ENCODE measurements at places on chromosomes 3 and 15. TPM values are rescaled to one million over a fixed set of nuclear protein-coding genes. Genes with fewer than 3 reads are reported as not detected.

SEMA3G gene
- 0.11 TPM for total RNA-seq

CYP1A2 gene
- total RNA-seq = not detected

CHRFAM7A gene
- not detected for total RNA-seq

CLDN1 gene
- not detected for total RNA-seq

STAG1 gene
- 13.7 TPM for total RNA-seq

KBTBD12 gene
- total RNA-seq = not detected

SV2B gene
- total RNA-seq = 0.26 TPM

DNA sequence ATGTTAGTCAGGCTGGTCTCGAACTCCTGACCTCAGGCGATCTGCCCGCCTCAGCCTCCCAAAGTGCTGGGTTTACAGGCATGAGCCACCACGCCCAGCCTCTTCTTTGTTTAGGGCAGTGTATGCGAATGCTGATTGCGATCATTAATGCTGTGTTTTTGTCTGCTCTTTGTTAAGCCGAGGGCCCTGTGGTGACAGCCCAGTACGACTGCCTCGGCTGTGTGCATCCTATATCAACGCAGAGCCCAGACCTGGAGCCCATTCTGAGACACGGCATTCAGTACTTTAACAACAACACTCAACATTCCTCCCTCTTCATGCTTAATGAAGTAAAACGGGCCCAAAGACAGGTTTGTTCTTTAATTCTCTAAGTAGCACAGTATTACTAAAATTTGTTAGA is 7.8 kb downstream of the KNG1 start:
- no peak for DNase-seq

GRCh38 chr3:167394003-167394402 is 13.9 kb upstream of the ZBBX start:
- peak; percentile 54 for DNase-seq

- no peak for DNase-seq
These were observed 143.5 kb downstream of the NUP210 start for GRCh38 chr3:13276438-13277195.

GRCh38 chr3:188817935-188818269 is 353.9 kb upstream of the TPRG1 start:
- no peak for DNase-seq

GRCh38 chr3:71488391-71488809 is 95.1 kb downstream of the FOXP1 start:
- DNase-seq = no peak

GRCh38 chr3:117252208-117252607 is 542.6 kb downstream of the TUSC7 start:
- DNase-seq = no peak

GRCh38 chr15:44641651-44642050 is 21.8 kb downstream of the SPG11 start:
- DNase-seq = no peak

GRCh38 chr3:11733914-11734313 is 90.2 kb upstream of the VGLL4 start:
- no peak for DNase-seq

DNA sequence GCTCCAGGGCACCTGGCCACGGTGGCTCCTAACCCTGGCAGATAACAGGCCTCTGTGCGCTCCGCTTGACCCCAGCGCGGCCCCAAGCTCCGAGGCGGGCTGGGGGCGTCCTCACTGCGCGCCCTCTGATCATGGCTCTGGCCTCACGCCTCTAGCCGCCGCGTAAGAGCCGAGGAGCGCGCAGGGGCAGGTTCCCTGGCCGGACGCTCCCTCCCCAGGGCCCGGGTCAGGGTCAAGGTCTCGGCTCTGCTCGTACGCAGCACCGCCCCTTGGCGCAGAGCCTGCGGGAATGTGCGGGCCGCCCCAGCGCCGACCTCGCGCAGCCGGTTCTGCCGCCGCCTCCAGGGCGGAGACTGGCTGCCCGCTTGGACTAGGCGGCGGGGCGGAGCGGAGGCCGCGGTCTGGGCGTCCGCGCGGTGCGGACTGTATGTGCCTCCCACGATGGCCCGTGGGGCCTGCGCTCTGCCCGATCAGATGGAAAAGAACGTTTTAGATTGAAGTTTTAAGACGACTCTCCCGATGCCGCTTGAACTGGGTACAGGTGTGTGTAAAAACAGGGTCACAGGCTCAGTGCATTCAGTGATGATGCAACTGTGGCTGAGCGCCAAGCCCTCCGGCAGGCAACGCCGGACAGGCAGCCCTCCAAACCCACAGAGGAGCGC is 40.8 kb downstream of the CHST14 start:
- no peak for DNase-seq

DNA sequence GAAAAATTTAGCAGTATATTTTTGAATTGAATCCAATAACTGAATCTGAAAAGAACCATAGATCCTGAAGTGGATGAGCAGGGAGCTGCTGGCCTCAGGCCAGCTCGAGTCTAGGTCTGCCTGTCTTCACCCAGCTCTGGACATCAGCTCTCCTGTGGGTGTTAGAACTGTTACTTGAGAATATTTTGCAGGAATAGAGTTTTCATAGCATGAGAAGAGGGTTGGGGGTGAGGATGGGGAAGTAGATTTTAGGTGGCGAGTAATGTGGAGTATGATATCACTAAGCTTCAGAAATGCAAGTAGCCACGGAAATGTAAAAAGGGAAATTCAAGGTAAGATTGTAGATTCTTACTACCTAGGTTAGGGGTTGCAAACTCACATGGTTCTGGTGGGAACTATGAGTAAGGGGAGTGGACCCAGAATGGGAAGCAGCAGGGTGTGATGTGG is 6.2 kb downstream of the RAB8B start:
- no peak for DNase-seq

DNA sequence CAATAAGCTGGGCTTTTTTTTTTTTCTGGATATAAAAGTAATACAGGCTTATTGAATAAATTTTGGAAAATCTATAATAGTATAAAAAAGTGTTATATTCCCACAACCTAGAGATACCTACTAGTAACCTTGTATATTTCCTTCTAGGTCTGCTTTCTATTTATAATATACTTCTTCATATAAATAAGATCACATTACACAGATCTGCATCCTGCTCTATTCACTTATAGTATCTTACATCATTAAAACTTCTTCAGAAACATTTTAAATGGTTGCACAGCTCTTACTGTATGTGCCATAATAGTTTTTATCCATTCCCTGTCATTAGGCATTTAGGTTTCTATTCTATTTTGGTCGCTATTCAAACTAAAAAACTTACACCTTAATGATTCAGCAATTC is 87.0 kb upstream of the TTBK2 start:
- no peak for DNase-seq

DNA sequence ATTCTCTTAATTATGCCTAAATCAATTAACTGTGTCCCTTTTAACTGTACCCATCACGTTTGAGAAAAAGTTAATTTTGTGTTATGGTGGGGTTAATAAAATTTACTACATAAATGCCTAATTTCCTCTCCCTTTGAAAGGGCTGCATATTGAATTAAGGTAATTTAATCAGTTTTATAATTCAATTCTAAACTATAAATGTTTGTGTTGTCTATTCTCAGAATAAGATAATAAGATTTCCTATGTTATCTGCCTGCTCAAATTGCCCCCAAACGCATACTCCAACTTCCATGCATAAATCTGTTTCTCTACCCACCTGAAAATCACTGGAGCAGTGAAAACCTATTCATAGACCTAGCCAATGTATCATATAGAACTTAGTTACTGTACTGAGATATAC is 1716.1 kb downstream of the SI start:
- DNase-seq = no peak

DNA sequence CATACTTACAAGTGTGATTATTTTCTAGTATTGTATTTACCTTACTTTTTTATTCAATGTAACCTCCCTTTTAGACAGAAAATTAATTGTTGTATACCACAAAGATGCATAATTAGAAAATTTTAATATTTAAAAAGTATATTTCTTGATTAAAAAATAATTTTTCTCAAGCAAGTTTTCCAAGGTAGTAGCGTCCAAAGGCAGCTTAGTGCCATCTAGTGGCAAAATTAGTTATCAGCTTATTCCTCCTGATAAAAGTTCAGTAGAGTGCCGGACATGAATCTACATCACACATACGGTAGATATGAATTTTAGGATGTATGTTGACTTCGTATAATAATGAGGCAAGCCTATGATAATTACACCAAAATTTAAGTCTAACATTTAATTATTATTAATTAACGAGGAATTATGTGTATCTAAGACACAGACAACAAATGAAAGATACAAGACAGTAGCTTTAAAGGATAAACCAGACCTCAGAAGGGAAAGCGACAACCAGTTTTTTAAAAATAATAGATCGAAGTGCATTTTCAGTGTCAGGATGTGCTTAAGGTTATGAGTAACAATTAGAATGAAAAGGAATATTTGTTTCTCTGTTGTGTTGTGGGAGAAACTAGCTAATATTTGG is 405.9 kb downstream of the ROBO1 start:
- DNase-seq = peak; percentile 76

DNA sequence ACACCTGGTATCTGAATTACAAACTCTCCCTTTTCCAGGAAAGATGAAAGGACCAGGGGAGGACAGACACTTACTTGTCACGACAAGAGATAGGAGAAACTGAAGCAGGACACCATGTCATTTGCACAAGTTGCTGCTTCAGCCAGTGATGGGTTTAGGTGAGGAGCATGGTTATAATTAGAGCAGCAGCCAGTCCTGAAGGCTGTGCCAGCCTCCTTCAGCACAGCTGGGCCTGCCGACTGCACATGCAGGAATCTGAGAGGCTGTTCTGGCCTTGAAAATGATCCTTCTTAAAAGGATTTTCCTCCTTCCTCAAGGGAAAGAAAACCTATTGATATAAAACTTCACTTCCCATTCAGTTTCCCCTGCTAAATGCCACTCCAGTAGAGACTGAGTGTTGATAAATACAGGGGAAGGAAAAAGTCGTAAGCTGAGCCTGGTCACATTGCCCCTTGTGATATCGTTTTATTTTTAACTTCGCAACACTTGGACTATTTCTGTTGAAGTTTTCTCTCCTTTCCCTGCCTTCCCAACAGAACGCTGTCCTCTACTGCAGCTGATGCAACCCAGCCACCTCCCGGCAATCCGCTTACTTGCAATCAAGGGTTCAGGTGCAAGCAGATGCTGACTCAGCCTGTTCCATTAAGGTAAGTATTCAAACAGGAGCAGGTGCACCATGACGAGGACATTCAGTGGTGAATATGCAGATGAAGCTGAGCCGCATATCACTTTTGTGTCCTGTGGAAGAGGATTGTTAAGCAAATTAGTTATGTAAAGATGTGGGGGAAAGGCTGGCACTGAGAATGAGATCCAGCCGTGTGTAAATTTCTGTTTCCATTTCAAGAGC is at the start of gene FBXO40:
FBXO40 (plus strand) TSS at position 524 of the 847 bp plus-strand sequence. CDS start 27,197 bp downstream, outside the sequence.
- DNase-seq = peak; percentile 77

DNA sequence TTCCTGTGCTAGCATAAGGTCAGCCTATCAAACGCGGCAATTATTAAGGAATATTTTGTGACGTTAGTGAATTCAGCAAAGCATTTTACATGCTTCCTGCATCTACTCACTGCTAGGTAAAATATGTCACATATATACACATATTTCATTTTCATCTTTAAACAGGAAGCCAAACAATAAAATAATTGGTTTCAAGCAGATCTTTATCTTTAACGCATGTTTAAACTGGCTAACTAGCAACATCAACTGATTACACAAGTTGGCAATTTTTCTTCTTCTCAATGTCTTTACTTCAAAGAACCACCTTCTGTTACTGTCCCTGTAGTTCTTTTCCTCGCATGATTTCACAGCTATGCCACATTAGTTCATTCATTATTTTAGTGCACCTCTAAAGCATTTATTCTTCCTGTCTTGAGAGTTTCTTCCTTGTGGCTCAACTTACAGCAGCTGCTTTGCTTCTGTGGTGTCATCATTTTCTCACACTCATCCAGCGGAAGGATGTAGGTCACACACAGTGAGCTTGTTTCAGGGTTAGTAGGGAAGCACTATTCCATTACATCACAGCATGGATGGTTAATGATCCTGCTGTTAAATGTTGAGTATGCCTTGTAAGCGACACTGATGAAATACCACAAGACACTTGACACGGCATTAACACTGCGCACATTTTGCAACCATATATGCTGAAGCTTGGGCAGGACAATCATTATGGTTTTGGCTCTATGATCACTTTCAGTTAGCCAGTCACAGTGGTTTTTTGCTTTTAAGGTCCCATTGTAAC is 2.3 kb upstream of the BCHE start:
- DNase-seq = no peak

Data from Karpas-422 (cell line).